ENCODE measurements at places on chromosomes 5 and 9. TPM values are rescaled to one million over a fixed set of nuclear protein-coding genes. Genes with fewer than 3 reads are reported as not detected.

SEMA6A gene
- 0.12 TPM for total RNA-seq

C9orf78 gene
- total RNA-seq: 39.0 TPM

ADAMTS16 gene
- 0.77 TPM for total RNA-seq

SPATA31A3 gene
- total RNA-seq: not detected

SPINK4 gene
- total RNA-seq: not detected

PSMD5 gene
- total RNA-seq: 30.1 TPM

GFRA3 gene
- total RNA-seq: not detected

ZDHHC21 gene
- total RNA-seq: 14.5 TPM

CMYA5 gene
- 3.7 TPM for total RNA-seq

C5 gene
- 8.0 TPM for total RNA-seq

SLC26A2 gene
- total RNA-seq: 16.5 TPM

CYLC2 gene
- total RNA-seq: not detected

OMD gene
- not detected for total RNA-seq

SLC1A3 gene
- 2.1 TPM for total RNA-seq

MEGF10 gene
- total RNA-seq: 0.22 TPM

PCDHGB1 gene
- total RNA-seq: 0.44 TPM

CAMK4 gene
- total RNA-seq: 10.8 TPM

KLHL9 gene
- total RNA-seq: 48.9 TPM

Data from uterine smooth muscle cell (primary cell).